Lower leg skin (tissue), 4 donors: ENCODE measurements at places on chromosomes 2 and 18. TPM values are rescaled to one million over a fixed set of nuclear protein-coding genes. Genes with fewer than 3 reads are reported as not detected.
A peak's percentile ranks its signal among the peaks of the same experiment; 100 is the strongest.

Gene STK16
- 26.4 TPM for total RNA-seq

DNA sequence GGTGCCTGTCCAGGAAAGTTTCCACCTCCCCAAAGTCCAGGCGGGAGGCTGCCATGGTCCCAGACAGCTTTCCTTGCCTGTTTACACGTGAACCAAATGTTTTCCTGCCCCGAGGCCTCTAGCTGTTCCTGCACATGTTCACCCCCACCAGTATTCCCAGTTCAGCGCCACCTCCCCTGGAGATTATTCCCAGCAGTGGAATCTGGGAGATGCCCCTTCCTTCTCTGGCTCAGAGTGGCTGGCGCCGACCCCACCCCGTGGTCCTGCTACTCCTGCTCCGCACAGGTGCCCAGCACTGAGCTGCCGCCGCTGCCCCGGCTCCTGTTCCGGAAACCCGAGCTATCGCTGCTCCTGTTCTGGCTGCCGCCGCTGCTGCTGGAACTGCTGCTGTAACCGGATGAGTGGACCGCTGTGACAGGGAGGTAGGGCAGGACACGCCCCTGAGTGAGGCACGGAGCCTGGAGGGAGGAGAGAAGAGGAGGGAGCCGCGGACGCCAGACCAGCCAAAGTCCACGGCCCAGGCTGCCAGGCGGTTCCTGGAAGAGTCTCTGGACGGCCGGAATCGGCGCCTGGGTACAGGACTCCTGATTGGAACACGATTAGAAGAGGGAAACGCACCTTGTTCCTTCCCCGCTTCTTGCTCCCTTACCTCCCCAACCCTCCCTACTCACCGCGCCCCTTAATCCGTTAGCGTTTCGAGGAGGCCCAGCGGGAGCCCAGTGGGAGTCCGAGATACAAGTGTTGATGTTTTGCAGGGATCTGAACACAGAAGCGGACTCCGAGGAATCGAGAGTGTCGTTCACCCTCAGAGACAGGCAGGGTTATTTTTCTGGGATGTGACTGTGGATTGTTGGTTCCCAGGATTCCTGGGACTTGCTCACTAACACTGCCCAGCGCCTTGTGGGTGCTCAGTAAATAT lies at the start of gene PDE11A:
PDE11A (minus strand) TSS at position 395 of the 919 bp plus-strand sequence; CDS start at position 55, 340 bp downstream.
- DNase-seq = peak; percentile 93

Gene SPATA3
- total RNA-seq = not detected

Gene TRIM43
- not detected for total RNA-seq

DNA sequence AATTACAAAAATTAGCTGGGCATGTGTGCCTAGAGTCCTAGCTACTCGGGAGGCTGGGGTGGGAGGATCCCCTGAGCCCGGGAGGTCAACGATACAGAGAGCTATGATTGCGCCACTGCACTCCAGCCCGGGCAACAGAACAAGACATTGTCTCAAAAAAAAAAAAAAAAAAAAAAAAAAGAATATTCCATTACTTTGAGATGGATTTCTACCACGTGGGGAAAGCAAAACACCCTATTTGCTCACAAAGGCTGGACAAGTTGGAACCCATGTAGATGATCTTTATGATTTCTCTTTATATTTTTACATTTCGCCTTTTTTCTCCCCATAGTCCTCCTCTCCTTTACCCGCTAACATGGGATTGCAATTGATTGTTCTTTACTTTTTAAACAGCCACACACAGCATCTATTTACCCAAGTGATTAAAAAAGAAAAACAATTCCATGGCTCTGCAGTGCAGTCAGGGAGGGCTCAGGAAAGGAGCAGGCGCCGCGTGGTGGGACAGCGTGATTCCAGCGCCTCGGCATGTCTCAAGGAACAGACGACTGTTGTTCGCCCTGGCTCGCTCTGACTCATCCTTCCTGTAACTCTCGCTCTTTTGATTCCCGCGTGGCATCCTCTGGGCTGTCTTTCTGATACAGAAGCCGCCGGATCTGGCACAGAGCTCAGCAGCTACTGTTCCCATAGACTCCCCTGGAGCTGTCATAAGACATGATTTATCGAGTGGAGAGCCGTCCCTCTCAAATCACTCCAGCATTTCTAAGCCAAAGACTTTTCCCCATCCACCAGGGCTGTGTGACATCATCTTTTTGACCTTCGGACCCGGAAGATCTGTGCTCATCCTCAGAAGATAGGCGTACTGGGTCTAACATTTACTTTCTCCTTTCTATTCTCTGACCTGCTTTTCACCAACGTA lies 230.4 kb upstream of the AGAP1 start:
- peak; percentile 93 for DNase-seq

Gene WNT6
- 1.3 TPM for total RNA-seq

Gene FOXI3
- not detected for total RNA-seq

Gene CNGA3
- total RNA-seq = not detected

Gene RTN4
- 290 TPM for total RNA-seq

Gene MOGAT1
- not detected for total RNA-seq

Gene ALPP
- total RNA-seq = not detected

GRCh38 chr2:158783923-158784322 lies 11.2 kb upstream of the DAPL1 start:
- DNase-seq = no peak

Gene PTH2R
- not detected for total RNA-seq

Gene MC5R
- total RNA-seq = not detected

Gene ANKRD53
- 1.3 TPM for total RNA-seq

Gene ABCB11
- 0.46 TPM for total RNA-seq

- DNase-seq = no peak
Observed at GRCh38 chr18:6118080-6118479, 222.8 kb upstream of the TMEM200C start.

Gene ITGB6
- 7.0 TPM for total RNA-seq

DNA sequence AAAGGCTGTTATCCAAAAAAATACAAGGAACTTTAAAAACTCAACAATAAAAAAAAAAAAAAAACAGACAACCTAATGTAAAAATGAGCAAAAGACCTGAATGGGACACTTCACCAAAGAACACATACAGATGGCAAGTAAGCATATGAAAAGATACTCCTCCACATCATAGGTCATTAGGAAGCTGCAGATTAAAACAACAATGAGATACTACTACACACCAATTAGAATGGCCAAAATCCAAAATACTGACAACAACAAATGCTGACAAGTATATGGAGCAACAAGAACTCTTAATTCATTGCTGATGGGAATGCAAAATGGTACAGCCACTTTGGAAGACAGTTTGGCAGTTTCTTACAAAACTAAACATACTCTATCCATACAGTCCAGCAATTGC lies 84.2 kb downstream of the DYNC1I2 start:
- DNase-seq = no peak

DNA sequence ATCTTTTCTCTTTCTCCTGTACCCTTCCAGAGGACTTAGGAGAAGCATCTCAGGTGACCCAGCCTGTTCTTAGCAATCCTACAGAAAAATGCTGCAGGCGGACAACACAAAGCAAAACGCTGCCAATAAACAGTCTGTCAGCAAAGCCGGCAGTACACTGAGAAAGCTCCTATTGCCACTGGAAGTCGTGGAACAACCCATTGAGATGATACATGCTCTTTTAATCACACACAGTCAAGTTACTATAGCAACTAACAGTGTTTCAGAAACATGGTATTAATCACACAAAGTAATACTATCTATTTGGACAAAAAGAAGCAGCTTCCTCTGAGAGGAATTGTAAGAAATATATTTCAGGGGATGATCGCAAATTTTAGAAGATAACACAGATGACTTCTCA lies 10.5 kb downstream of the CTLA4 start:
- DNase-seq = no peak

DNA sequence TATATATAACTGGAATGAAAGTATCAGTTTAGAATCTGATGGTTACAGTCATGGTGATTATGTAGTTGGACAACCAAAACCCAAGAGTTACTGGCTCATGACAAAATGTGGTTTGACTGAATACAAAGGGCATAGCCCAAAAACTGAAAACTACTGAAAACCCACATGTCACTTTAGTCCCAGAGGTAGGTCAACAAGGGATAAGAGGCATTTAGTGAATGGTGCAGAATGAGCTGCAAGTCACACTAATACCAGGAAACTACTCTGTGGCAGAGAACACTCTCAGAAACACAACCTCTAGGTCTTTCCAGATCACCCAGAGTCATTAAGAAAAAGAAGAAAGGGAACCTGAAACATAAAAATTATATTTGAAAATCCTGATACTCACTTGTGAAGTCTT lies 154.5 kb downstream of the AGPS start:
- no peak for DNase-seq

- DNase-seq = no peak
Observed at GRCh38 chr2:16244153-16244965, 304.0 kb downstream of the MYCN start.

GRCh38 chr2:220747736-220748135 lies 824.4 kb downstream of the EPHA4 start:
- DNase-seq = no peak

Gene RESP18
- not detected for total RNA-seq

Gene PXDN
- 13.7 TPM for total RNA-seq

Gene CNDP1
- total RNA-seq = not detected

GRCh38 chr2:231557571-231558217 lies 27.4 kb upstream of the NMUR1 start:
- no peak for DNase-seq

Gene SULT1C4
- total RNA-seq = 1.1 TPM

Gene POTEC
- not detected for total RNA-seq

Gene THOC1
- 61.6 TPM for total RNA-seq

Gene VAPA
- total RNA-seq = 202 TPM

DNA sequence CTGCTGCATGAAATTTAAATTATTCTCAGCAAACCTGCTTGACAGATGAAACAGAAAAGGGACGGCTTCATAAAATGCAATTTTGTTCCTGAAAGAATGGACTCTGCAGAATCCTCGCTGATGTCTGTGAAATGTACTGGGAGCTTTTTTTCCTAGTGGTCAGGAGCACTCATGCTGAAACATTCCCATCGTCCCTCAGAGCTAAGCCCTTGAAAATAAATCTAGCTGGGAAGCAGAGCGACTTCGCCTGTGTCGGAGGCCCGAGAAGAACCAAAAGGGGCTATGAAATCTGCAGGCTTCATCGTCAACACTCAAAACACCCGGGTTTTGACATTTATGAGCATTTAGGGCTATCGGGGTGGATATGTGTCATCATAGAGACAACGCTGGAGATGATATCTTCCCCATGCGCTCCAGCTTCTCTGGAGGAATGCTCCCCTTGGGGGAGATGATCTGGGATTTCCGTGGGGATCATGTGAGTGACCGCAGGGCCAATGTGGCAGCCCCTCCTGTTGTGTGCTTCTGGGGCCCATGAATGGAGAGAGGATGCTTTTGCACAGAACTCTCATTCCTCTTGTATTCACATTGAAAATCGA lies 182.3 kb downstream of the KLHL29 start:
- DNase-seq = no peak

DNA sequence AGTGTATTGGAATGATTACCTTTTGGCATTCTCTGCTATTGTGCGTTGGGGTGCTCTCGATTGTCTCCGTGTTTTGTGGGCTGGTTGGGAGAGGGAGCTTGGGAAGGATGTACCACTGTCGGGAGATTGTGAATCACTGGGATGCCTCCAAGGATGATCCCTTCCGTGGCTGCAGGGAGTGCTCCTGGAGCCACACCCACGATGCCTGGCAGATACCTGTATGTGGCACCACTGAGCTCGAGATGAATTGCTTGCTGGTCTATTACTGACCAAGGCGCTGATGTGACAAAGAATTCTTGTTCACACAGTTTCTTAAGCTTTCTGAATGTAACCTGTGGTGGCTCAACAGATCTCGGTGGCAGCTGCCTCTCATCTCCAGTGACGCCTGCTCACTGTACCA lies 159.7 kb upstream of the LHCGR start:
- no peak for DNase-seq

- no peak for DNase-seq
Observed at GRCh38 chr2:191521608-191522208, 156.2 kb upstream of the NABP1 start.
